ENCODE measurements at places on chromosomes 5 and 9. TPM values are rescaled to one million over a fixed set of nuclear protein-coding genes. Genes with fewer than 3 reads are reported as not detected.

Gene PCDHB6
- total RNA-seq: 0.48 TPM

Gene GAPVD1
- 66.8 TPM for total RNA-seq

Gene RANBP17
- total RNA-seq: 5.2 TPM

DNA sequence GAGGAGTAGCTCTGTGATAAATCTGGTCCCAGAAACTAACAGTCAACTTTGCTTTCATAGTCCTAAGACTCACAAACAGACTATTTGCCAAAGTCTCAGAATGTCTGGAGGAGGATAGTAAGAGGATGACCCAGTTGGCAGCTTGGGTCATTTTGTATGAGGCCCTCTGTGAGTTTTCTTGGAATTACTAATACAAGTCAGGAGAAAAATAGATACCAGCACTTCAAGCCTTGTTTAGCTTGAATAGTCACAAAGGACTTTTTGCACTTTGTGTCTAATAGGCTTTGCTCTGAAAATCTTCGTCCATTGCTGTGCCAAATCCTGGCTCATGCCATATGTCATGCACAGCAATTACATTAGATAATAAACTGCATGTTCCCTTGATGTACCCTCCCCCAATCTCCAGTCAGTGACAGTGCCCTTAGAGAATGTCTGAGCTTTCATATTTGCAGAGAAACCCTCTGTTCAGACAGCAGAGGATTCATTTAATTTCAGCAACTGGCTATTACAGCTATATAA lies 612.8 kb downstream of the CSNK1G3 start:
- no peak for DNase-seq

DNA sequence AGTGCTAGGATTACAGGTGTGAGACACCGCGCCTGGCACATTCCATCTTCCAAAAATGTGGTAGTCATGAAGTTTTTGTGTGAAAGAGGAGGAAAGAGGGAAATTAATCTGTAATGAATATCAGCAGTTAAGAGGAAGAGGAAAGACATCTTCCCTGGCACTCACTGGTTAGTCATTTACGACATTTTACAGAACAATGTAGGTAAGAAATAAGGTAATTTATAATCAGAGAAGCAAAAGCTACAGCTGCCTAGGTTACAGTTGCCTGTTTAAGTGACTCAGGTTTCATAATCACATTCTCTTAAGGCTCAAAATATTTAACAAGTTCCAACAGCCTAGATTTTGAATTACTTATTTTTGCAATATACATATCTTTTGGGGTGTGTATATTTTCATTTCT lies 26.9 kb downstream of the CNOT6 start:
- no peak for DNase-seq

DNA sequence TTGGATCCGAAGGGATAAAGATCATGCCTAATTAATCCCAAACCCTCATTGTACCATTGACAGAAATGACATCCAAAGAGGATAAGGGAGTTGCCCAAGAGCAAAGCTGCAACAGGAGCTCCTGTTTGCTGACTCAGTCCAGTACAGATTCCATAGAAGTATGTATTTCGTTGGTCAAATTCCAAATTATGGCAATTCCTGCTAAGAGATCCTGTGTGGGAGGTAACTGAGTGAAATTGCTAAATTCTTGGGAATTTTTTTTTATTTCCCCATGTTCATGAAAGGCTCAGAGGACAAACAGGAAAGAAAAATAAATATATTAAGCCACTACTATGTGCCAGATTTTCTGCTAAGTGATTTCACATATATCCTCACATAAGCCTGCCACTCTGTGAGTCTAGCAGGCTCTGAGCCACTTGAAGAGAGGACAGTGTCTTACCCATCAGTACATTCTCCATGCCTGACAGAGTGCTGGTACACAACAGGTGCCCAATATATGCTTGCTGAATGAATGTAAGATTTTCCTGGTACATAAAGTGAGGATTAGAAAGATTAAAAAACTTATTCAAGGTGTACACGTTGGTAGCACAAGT lies 132.7 kb downstream of the GLIS3 start:
- no peak for DNase-seq

GRCh38 chr9:117083559-117083958 lies 331.3 kb downstream of the ASTN2 start:
- no peak for DNase-seq

DNA sequence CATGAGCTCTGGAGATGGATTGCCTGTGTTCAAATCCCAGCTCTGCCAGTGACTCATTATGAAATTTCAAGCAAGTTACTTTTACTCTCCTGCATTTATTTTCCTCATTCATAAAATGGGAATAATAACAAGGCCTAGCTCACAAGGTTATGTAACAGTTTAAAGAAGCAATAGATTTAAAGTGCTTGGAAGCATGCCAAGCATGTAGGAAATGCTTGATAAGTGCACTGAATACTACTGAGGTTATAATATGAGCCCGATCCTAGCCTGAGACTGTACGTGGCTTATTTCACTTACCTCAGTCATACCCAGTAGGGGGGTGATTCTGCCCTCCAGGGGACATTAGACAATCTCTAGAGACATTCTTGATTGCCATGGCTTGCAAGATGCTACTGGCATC lies 734.1 kb upstream of the WWC1 start:
- no peak for DNase-seq

- no peak for DNase-seq
Measured at GRCh38 chr5:151648089-151648488, 38.6 kb downstream of the SPARC start.

Data from mesenteric fat pad (tissue), 1 donor.